ENCODE measurements at places on chromosomes 6 and 20.

DNA sequence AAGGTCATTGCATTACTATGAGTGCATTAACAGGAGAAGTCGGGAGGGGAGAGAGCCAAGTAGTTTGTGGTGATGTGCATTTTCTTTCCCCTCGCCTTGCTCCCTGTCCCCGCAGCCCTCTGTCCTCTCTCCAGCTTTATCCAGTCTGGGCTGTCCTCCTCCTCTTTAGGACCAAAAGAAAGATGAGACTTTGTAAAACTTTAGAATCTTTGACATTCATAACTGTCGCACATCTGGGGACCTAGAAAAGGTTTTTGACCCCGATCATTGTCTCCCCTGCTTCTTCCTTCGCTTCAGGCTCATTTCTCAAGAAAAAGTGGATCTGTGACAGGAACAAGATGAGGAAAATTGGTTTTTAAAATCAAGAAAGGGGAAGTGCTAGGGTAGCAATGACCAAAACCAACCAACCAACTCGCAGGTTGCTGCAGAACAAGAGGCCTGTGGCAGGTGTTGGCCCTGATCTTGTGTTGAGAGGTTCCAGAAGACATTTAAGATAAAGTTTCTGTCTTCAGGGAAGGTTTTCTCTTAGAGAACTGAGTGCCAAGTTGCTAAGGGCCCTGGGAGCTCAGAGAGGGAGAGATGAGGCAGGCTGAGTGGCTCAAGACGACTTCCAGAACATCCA lies 17.6 kb downstream of the SYTL3 start:
- DNase-seq, result no peak

DNA sequence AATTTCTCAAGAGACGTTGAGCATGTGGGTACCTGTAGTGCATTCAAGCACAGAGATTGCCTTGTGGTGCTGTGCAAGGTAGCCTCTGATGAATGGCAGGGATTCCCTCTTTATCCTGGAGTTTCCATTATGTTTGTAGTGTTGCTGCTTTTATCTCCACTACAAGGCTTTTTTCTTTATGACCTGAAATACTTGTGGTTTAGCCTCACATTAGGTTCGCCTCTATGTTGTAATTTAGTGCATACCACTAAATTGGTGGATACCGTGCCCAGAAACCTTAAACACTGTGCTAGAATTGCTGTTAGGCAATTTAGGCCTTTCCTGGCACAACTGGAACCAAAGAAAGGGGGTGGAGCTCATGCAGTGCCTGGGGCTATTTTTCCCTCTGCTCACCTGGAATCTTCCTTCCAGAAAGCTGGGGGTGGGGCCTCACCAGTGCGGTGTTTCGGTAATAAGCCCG lies 76.8 kb downstream of the NCOA7 start:
- no peak for DNase-seq

- DNase-seq, result no peak
Observed at GRCh38 chr6:50986319-50986718, 167.6 kb downstream of the TFAP2B start.

GRCh38 chr20:46751856-46752255 lies 42.4 kb downstream of the SLC2A10 start:
- no peak for DNase-seq

GRCh38 chr6:13375360-13375878 lies 47.1 kb upstream of the TBC1D7 start:
- no peak for DNase-seq

DNA sequence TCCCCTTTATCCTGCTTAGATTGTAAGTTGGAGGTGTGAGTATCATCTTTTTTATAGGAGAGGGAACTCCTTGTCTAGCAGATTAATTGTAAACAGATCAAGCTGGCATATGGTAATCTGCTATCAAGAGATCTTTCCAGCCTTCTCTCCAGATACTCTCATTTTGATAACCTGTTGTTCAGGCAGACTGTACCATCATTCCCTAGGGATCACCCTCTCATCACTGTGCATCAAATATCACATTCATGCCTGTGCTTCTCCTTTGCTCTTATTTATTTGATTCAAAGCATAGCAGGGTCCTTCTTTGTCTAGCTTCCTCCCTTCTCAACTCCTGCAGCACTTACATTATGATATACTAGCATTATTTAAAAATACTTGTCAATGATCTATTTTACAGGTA lies 73.8 kb downstream of the LRRC1 start:
- no peak for DNase-seq

GRCh38 chr6:143197377-143197776 lies 136.7 kb downstream of the AIG1 start:
- DNase-seq, result no peak

DNA sequence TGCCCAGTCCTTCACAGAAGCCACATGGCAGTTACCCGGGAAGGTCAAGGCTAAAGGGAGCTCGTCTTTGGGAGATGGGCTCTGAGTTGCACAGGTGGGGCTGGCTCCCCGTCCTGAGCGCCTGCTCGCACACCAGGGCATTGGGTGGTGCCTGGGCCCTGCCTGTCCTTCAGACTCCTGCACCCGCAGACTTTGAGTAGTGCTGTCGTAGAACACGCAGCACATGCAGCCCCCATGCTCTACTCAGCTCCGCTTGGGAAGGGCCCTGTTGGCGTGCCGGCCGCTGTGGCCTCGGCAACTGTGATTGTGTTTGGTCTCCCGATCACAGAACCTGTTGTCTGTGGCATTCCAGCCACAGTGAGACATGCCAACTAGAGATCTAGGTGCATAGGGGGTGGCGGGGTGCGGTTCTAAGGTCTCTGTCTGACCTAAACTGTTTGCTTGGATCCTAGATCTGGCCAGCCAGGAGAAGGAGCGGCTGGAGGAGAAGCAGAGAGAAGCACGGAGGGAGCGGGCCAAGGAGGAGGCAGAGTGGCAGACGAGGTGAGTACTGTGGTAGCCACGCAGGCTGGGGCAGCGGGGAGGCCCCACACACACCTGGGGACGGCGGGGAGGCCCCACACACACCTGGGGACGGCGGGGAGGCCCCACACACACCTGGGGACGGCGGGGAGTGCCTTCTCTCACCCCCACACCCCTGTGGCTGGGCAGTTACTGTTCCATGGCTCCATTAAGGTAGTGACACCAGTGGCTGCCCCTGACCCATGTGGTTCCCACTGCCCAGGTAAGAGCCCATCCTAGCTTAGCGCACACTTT lies 11.3 kb upstream of the ADRM1 start:
- DNase-seq, result no peak

- DNase-seq, result no peak
Observed at GRCh38 chr6:47360388-47360787, 50.7 kb upstream of the TNFRSF21 start.

DNA sequence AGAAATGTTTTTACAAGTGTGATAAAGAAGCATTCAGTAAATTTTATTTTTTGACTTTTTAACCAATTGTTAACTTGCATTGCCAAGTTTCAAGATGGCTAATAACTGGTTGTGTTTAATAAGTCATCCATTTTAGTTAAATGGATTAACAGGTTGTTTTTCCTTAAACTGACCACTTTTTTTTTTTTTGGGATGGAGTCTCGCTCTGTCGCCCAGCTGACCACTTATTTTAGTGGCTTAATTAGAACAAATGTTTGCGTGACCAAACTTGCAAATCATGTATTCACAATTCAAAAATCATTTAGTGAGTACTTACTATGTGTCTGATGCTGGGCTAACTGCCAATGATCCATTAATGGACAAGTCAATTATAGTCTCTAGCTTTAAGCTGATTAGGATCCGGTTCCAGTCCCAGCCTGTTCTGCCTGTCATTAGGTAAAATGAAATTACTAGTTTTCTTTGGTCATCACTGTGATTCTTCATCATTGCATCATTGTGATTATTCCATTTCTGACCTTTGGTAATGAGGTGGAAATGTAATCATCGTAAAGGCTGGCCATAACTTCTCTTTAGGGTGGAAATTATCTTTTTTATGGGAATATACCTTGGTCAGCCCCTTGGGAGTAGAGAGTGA lies 729.2 kb upstream of the MARCKS start:
- no peak for DNase-seq

DNA sequence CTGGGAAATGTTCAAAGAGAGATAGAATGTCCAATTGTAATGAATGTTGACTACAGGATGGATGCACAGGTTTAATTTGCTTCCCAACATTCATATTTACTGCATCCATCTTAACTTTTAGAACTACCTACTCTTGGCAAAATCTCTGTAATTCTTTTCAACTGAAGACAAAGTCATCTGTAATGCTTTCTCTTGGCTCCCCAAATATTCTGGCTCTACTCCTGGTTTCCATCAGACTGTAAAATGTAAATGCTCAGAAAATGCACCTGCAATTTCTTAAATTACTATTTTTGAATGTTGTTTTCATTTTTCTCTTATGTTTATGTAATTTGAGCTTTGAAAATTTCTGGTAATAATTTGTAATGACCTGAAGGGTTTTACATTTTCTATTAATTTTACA lies 480.8 kb upstream of the IMPG1 start:
- DNase-seq, result no peak

DNA sequence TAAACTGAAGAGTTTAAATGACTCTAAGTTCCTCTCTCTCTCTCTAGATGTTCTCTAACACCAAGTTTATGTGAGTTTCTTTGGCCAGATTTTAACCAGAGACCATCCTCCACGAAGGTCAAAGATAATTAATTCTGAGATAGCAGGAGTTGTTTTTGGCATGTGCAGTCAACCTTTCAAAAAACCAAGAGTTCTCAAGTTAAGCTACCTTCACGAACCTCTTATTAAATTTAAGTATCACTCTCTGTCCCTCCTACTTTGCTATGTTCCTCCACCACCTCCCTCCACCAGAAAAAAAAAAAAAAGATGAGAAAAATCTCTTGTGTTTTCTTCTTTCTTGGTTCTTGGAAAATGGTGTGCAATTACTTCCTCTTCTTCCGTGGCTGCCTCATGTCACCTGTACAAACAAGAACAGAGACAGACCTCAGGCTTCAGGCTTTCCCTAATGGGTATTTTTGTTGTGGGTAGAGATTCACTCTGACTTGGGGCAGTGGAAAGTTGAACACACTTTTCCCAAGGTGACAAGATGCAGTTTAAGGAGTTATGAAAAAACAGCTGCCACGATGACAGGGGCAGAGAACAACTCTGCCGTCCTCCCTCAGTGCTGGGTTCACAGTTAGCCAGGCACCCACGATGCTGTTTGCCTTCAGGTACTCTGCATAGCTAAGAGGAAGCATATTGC lies 64.3 kb downstream of the ADTRP start:
- DNase-seq, result no peak

DNA sequence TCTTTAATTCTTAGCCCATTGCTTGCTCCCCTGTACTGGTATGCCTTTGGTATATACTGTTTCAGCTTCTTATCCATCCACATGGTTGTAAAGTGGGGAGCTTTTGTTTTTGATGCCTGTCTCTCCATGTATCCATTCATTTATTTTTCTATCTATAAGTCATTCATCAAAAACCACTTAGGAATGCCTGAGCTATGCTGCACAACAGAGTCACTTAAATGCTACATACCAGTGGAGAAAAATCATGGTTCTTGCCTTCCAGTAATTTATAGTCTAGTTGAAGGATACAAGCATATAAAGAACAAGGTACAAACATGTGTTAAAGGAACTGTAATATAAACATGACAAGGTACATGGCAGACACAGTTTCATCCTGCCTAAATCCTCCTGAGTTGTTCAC lies 347.3 kb downstream of the NRN1 start:
- no peak for DNase-seq

- DNase-seq, result no peak
Observed at GRCh38 chr6:77425216-77425615, 38.1 kb downstream of the HTR1B start.

DNA sequence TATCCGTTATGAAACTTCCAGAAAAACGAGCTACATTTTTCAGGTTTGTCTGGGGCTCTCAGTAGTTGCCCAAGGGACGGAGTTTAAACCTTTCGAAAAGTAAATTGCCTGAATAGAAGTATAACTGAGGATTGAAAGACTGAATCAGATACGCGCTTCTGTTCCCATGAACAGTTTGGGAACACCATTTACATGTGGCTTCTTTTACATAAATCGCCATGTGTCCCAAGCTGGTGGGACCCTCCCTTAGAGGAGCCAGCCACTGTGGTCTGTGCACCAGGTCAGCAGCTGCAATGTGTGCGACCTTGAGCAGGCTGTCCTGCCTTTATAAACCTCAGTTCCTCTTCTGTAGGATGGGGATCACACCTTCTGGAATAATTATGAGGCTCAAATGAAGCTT lies 11.0 kb downstream of the ENTPD6 start:
- DNase-seq, result no peak

GRCh38 chr6:14748679-14749078 lies 497.2 kb upstream of the JARID2 start:
- DNase-seq, result no peak

GRCh38 chr20:50916257-50916656 lies 15.0 kb downstream of the ADNP start:
- DNase-seq, result no peak

DNA sequence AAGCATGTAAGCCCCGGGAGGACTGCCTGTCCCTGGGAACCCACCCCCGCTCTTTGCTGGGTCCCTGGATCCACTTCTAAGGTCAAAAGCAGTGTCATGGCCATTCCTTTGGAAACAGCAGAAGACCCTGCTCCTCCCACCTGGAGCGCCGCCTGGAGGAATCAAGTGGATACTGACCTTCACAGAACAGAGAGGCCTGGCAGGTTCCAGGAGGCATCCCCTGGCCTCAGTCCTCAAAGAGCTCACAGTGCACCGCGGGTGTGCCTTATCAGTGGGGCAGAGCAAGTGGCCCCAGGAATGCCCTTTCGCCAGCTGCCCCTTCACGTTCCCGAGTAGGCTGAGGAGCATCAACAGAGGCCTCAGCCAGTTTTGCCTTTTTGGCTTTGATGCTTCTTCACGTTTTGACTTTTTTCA lies 11.1 kb upstream of the SLC4A11 start:
- DNase-seq, result no peak

- no peak for DNase-seq
Observed at GRCh38 chr6:113854531-113855499, 2.3 kb upstream of the MARCKS start.

GRCh38 chr20:63545814-63546213 lies 1.7 kb downstream of the SRMS start:
- no peak for DNase-seq

- DNase-seq, result no peak
Observed at GRCh38 chr20:36631646-36632045, 14.3 kb downstream of the SLA2 start.

- no peak for DNase-seq
Observed at GRCh38 chr20:63977739-63978276, 1.6 kb downstream of the SAMD10 start.

GRCh38 chr6:56521454-56521853 lies 121.2 kb downstream of the DST start:
- no peak for DNase-seq

DNA sequence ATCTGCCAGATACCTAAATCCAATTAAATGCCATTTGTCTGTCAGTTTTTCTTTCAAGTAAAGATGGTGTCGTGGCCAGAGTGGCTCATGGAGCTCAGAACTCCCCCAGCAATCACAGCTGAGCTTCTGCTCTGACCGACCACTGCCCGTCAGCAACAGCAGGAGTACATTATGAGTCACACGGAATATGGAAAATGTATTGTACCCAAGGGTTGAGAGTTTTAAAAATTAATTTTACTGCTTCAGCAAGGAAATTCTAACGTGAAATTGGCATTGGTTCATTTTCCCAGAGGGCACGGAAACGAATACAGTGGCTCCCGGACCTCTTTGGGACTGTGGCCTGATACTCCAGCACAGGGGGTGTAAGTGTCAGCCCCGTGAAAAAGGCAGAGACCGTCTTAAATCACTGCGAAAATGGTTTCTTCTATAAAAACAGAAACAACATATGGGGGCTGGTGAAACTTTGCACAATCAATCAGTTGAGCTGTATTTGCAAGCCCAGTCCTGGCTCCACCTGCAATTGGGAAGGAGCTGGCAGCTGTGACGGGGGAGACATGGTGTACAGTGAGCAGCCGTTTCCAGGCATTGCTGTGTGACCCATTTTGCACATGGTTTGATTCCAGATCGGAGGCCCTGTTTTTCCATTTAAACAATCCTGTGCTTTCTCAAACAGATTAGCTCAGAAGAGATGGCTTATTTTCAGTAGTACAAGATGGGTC lies 12.8 kb downstream of the NPEPL1 start:
- no peak for DNase-seq
